Panc1 (cell line): ENCODE measurements at places on chromosomes 16 and 17. TPM values are rescaled to one million over a fixed set of nuclear protein-coding genes. Genes with fewer than 3 reads are reported as not detected.

The USP31 gene
- total RNA-seq, result 27.2 TPM

The CCT6B gene
- 1.5 TPM for total RNA-seq

The PRKCB gene
- total RNA-seq, result 0.41 TPM

The NACA2 gene
- total RNA-seq, result not detected

The MNT gene
- total RNA-seq, result 31.8 TPM

The CNGB1 gene
- total RNA-seq, result not detected

The C16orf46 gene
- 1.2 TPM for total RNA-seq

The C16orf54 gene
- total RNA-seq, result 0.18 TPM

The CYB561 gene
- total RNA-seq, result 40.1 TPM

The OSGIN1 gene
- total RNA-seq, result 4.9 TPM

The HOXB4 gene
- total RNA-seq, result 27.9 TPM

The MT3 gene
- not detected for total RNA-seq

The SMIM5 gene
- total RNA-seq, result 0.10 TPM

The TNFRSF17 gene
- total RNA-seq, result not detected

DNA sequence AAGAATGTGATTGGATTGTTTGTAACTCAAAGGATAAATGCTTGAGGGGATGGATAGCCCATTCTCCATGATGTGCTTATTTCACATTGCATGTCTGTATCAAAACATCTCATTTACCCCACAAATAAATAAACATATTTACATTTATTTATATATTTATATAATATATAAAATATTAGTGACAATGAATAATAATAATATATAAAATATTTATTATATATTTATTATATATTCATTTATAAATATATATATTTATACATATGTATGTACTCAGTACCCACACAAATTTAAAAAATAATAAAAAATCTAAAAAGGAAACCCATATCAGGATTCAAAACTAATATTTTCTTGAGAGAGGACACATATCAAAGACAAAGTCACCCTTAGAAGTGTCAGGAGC lies 429.9 kb downstream of the KCNJ2 start:
- no peak for DNase-seq

DNA sequence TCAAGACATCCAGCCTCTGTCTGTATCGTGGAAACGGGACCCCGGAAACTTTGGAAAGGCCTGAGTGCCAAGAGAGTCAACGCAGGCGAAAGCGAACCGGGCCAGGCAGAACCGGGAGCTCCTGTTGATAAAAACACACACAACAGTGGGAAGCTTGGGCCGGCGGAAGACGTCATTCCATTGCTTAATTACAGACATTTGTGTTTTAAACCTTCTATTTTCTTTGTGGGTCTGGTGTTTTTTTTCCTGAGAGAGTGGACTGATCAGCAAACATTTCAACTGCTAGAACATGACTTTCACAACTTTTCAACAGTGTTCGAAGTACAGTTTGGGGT lies 878 bp upstream of the RNF157 start:
- DNase-seq, result no peak

- DNase-seq, result no peak
Measured at GRCh38 chr16:26026709-26027450, 335.1 kb downstream of the HS3ST4 start.

DNA sequence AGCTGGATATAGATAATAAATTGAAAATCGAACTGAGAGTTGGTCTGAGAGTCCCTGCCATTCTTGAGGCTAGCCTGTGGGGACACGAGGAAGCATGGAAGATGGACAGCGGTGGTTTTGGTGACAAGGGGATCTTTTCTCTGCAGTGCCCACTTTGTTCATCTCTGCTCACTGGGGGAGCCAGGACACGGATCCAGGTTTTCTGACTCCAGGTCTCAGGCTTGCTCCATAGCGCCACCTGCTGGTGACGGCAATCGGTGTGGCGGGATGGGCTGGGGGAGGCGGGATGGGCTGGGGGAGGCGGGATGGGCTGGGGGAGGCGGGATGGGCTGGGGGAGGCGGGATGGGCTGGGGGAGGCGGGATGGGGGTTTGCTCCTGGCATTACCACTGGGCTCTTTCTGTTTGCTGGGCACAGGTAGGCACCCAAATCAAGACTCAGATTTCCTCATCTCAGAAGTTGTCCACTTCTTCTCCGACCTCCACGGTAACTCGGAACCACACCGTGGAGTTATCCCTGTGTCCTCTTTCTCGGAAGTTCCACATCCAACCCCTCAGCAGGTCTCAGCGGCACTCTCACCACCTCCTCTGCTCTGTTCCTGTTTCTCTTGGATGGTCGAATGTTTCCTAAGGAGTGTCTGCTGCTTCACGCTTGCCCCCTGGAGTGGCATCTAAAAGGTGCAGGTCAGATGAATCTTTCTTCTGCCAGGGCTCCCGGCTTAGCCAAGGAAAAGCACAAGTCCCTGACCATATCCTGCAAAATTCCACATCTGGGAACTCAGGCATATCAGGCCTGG lies 142.4 kb downstream of the CYLD start:
- DNase-seq, result no peak

GRCh38 chr17:40038882-40039513 lies 15.2 kb downstream of the MED24 start:
- DNase-seq, result no peak

DNA sequence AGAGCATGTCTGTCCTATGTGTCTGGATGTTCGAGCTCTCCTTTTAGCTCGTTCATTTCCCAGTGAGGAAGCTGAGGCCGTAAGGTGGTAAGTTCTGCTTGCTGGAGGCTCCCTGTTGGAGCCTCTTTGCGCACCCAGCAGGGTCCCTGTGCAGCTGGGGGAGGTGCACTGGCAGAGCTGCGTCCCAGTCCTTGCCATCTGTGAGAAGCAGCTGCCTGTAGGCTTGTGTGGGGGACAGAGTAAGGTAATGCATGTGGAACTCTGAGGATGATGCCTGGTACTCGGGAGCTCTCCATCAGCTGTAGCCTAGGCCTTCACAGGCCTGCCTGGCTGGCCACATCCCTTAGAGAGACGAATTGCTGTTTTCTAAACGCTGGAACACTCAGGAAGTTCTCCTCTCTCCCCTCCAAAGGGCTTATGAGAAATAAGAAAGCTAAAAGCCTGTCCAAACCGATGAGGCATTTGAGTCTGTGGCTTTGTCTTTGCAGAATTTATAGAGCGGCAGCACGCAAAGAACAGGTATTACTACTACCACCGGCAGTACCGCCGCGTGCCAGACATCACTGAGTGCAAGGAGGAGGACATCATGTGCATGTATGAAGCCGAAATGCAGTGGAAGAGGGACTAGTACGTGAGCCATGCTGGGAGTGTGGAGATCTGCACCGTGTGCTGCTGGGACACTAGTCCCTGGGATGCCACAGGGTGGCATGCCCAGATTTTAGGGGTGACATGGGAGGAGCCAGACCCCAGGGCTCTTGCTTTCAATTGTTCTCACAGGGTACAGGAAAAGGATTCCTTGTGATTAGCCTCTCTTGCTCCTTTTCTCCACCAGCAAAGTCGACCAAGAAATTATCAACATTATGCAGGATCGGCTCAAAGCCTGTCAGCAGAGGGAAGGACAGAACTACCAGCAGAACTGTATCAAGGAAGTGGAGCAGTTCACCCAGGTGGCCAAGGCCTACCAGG lies 1.6 kb downstream of the NDUFB10 start:
- no peak for DNase-seq

- DNase-seq, result no peak
Measured at GRCh38 chr17:17503566-17504130, 7.5 kb upstream of the RASD1 start.

- no peak for DNase-seq
Measured at GRCh38 chr16:88691924-88692560, 5.7 kb upstream of the SNAI3 start.

DNA sequence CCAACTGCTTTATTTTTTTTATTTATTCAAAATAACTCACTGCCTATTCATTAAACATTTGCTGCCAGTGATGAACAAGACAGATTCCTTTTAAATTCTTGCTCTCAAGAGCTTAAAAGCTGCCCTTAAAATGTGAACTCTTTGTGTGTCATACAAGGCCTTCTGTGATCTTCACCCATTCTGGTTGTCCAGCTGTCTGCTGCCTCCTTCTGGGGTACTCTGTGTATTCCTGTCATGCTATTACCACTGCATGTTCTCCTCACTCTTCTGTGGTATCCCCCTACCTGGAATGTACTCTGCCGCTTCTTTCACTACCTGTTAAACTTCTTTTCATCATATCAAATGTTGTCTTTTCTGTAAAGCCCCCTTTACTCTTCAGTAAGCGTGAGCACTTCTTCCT lies 165.8 kb downstream of the CHD9 start:
- no peak for DNase-seq

DNA sequence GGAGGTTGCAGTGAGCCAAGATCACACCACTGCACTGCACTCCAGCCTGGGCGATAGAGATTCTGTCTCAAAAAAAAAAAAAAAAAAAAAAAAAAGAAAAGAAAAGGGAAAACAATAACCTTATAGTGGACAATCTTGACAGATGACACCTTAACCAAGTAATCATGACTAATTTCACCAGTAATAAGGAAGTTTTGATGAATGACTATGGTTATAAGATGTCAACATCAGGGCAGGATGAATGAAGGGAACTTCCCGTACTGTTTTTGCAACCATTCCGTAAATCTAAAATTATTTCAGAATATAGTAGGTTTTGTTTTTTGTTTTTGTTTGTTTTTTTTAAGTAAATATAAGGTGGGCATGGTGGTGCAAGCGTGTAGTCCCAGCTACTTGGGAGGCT lies 23.0 kb downstream of the GSPT1 start:
- no peak for DNase-seq

DNA sequence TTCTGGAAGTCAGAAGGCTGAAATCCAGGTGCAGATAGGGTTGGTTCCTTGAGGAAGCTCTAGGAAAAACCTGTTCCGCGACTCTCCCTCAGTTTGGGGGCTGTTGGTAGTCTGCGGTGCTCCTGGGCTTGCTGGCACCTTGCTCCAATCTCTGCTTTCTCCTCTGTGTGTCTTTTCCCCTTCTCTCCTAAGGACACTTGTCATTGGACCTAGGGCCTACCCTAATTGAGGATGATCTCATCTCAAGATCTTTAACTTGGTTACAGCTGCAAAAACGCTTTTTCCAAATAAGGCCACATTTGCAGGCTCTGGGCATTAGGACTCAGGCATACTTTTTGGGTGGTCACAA lies 12.9 kb upstream of the CACNG4 start:
- DNase-seq, result no peak

GRCh38 chr16:5615868-5616642 lies 518.5 kb upstream of the EEF2KMT start:
- no peak for DNase-seq

DNA sequence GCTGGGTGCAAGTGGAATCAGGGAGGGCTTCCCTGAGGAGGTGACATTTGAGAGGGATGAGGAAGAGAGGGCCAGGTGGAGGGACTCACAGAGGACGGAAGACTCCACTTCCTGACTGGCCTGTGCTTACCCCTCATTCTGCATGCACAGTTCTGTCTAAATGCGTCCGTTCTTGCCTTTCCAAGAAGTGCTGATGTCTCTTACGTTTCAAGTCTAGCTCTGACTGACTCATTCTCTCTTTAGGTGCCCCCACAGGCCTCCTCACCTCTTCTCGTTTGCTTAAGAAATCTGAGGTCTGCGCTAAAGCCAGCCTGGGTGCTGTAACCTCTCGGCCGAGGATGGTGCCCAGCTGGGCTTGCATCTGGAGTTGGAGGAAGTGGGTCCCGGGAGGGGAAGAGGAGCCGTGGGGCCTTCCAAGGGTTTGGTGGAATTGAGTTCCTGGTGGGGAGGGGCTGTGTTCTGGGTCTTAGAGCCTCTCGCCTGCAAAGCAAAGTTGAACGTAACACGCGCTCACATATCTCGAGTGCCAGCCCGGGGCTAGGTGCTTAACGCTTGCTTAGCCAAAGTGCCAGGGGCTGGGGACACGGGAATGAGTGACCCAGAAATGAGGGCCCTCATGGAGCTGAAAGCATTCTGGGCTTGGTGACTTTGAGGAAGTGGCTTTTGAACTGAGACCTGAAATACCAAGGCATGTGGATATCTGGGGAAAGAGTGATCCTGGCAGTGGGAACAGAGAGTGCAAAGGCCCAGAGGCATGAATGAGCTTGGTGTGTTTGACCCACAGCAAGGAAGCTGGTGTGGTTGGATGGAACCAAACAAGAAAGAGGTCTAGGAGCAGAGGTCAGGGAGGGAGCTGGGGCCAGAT lies 4.8 kb downstream of the IL4R start:
- DNase-seq, result no peak

GRCh38 chr17:29291163-29291752 lies 2.7 kb downstream of the NUFIP2 start:
- DNase-seq, result peak; percentile 51

- DNase-seq, result peak; percentile 12
Measured at GRCh38 chr17:61837175-61838051, 25.9 kb downstream of the BRIP1 start.

DNA sequence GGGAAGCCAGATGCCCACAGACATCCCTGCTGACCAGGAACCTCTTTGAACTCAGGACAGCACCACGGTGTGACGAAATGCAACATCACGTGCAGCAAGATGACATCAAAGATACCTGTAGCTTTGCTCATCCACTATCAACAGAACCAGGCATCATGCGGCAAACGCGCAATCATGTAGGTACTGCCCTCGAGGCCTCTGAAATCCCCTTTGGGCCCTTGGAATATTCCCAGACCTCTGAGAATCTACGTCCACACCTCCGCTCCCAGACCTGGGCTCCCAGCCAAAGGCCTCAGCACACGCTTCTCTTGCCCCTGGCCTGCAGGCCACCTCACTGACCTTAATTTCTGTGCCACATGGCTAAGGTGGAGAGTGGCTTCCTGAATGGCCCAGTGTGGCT lies 7.3 kb downstream of the CX3CL1 start:
- no peak for DNase-seq

GRCh38 chr17:46741122-46741730 lies 77.3 kb downstream of the WNT3 start:
- DNase-seq, result no peak

GRCh38 chr16:489606-490005 lies 37.9 kb upstream of the CAPN15 start:
- DNase-seq, result no peak

DNA sequence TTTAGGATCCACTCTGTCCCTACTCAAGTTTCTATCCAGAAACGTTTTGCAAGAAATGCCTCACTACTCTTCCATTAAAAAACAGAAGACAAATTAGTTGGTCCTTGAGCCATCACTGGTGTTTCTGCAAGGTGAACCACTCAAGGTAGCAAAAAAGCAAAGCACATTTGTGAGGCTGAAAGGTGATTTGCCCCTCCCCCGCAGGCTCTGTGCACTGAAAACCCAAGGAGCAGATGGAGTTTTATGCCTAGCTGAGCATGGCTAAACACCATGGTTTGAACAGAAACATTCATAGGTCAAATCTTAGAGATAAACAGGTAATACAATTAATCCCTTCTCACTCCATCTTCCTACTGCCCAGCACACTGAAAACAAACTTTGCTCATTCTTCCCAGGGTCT lies 538.2 kb upstream of the CDH5 start:
- DNase-seq, result no peak

- DNase-seq, result no peak
Measured at GRCh38 chr17:59332749-59333377, 1.4 kb downstream of the YPEL2 start.
